ENCODE measurements at places on chromosomes 4 and X.

GRCh38 chr4:39526765-39527295 lies 409 bp downstream of the UGDH start:
- DNase-seq: no peak

GRCh38 chr4:148292686-148293085 lies 149.5 kb downstream of the NR3C2 start:
- DNase-seq: no peak

GRCh38 chr4:125266901-125267604 lies 47.7 kb upstream of the FAT4 start:
- DNase-seq: no peak

- no peak for DNase-seq
These were observed 6.9 kb downstream of the FABP2 start for GRCh38 chr4:119315036-119315435.

GRCh38 chr4:52822583-52822971 lies 39.5 kb upstream of the RASL11B start:
- DNase-seq: no peak

- DNase-seq: peak; percentile 30
These were observed 133.4 kb downstream of the ATG4A start for GRCh38 chrX:108224727-108225621.

DNA sequence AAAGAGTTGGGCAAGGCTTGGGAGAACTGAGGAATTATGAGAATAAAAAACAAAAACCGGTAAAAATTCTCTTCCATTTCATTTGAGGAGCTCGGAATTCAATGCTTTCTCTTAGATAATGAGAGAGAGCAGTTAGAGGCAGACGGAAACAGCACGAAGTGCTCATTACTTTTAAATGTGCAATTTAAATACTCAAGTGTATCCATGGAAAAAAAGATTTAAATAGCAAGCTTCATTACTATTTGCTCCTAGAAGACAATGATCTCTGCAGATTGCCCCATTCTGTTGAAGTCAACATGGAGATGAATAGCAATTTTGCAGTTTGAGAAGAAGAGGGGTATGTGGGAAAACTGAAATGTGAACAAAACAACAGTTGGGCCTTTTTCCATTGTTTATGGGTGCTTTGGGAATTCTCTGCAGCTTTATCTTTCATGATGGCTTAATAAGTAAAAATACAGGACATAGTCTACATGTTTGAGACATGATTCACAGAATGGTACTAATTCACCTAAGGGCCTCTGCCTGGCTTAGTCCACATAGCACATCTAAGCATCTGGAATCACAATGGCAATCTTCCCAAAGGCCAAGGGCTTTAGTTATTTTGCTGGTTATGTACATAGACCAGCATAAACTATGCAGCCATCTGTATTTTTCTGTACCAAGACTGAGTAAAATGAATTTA lies 512.7 kb upstream of the FAT1 start:
- no peak for DNase-seq

- DNase-seq: no peak
These were observed 611.0 kb upstream of the PABPC4L start for GRCh38 chr4:134812611-134813010.

GRCh38 chr4:101348367-101348827 lies 1.1 kb upstream of the PPP3CA start:
- DNase-seq: peak; percentile 17

DNA sequence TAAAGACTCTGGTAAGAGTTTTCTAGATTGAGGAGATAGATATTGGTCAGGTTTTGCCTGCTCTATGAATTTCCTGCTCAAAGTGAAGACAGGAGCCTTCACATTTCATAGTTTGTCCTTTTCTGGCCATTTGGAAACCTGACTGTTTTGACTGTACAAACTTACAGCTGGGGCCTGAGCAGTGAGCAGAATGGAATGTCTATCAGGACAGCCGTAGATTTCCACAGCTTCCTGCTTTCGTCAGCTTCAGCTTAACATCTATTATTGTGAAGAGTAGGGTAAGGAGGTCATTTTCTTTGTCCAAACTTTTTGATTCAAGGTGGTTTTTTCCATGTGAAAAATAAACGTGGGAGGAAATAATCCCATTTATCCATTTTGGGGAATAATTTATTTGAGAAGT lies 124.3 kb upstream of the DIPK2B start:
- no peak for DNase-seq

GRCh38 chr4:159027535-159027934 lies 75.3 kb upstream of the RAPGEF2 start:
- no peak for DNase-seq

DNA sequence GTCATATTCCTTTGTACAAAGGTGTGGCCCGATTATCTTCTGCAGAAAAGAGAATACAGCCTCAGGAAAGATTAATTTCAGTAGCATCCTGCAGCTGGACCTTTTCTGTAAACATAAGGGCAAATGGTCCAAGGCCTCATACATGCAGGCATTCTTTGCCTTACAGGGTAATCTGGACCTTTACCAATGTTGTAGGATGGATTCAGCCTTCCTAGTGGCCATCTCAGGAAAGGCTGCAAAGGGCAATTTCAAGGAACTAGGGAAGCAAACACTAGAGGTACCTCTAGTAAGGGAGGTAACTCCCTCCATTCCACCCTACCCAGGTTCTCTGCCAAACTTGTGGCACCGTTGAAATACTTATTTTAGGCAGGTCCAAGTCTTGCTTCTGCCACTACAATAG lies 43.0 kb downstream of the UGT2B28 start:
- DNase-seq: no peak

- no peak for DNase-seq
These were observed 152.7 kb downstream of the APBB2 start for GRCh38 chr4:41061482-41062185.

DNA sequence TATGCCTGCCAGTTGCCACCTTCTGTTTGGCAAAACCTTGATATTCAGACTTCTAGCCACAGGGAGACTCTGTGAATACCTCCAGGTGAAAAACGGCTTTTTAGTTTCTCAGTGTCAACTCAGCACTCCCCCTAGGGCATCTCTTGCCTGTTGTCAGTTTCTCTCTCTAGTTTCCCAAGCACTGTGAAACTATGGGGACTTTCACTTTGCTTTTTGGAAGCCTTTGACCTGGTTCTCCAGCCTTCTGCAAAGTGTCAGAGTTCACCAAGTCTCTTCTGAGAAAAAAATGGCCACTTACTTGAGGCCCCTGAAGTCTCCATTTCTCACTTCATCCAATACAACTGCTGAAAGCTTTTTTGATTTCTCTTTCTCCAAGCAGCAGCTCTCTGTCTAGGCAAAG lies 521.5 kb downstream of the INPP4B start:
- DNase-seq: no peak

GRCh38 chr4:32884198-32884597 lies 2164.0 kb downstream of the PCDH7 start:
- DNase-seq: no peak

DNA sequence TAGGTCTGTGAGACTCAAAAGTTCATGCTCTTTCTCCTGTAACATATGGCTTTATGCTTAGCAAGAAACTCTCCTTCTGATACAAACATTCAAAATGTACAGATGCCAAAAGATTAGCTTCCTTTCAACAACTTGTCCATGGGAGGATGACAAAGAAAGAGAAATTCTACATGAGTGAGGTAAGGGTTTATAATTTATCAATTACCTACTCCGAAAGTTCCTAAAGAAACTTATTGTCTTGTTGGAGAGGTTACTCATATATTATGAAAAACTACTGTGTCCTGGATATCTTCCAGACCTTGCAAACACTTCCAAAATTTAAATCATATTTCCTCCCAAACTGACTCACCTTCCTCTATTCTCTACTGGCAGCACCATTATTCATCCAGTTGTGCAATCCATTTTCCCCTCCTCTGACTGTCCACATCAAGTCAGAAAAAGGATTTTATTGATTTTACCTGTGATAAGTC lies 65.1 kb downstream of the ENPEP start:
- DNase-seq: no peak

DNA sequence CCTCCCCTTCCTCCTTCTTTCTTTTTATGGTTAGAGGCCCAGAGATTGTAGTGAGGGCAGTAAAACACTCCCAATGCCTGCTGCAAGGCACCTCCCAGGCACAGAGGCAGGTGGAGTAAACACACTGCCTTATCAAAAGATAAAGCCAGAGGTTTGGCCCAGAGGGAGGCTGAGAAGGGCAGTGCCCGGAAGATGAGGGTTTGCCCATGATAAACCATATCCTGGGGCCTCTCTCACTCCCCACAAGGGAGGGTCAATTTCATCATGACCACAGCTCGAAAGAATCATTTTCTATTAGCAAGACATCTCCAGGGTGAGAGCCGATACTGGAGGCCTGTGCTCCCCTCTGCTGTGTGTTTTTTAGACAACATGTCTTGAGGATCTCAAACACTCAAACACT lies 98.5 kb upstream of the FAM9C start:
- peak; percentile 15 for DNase-seq

GRCh38 chr4:138669479-138670315 lies 345.9 kb upstream of the NOCT start:
- no peak for DNase-seq

GRCh38 chrX:37608156-37608555 lies 36.7 kb downstream of the LANCL3 start:
- no peak for DNase-seq

DNA sequence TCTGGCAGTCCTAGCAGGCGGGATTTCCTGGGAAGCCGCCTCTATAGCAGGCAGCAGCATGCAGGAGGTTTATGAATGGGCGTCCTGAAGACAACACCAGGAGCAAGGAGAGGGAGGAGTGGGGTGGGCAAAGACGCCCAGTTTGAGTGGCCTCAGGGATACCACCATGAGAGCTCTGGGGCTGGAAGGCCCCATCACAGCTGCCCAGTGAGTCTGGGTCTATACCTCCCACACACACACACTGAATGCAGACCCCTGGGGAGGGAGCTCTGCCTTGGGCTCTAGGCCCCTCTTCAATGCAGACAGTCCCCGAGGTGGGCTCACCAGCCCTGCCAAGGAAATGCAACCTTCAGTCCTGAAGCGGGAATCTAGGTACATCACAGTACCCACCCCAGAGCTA lies 98.6 kb downstream of the AFAP1 start:
- no peak for DNase-seq

DNA sequence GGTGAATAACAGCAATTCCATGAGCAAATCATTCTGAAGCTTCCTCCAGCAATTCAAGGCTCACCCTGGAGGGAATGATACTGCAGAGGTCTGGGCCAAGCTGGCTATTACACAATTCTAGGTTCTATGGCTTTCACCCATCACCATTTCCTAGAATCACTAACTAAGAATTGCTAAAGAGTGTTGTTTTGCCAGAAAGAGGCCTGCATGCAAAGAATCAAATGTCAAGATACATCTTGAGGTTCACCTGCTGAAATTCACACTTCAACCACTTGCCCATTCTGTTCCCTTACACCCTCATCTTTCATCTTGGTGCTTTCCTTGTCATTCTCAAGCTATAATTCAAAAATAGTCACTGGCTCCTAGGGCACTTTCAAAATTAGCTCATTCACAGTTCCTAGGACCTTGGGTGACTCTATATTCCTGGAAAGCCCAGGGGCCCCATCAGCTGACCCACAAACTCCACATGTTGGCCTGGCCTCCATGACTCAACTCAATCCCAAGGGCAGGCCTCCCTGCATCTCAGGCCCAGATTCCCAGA lies 7.0 kb downstream of the APBB2 start:
- no peak for DNase-seq

DNA sequence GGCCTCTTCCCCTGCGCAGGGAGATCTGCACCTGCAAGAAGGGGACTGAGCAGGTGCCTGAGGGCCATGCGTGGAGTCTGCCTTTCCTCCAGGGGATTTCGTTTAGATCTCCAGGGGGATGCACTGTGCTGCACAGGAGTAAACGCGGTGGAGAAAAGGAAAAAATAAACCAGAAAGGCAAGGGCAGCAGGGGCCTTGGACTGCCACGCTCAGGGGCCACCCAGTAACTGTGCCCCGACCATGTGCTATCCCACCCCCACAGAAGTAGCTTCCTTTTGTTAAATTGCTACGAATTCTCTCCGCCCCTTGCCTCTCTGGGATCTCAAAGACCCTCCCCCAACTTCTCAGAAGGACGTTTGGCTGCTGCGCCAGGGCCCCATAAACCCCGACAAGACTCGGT lies 17.2 kb upstream of the HMX1 start:
- DNase-seq: no peak

DNA sequence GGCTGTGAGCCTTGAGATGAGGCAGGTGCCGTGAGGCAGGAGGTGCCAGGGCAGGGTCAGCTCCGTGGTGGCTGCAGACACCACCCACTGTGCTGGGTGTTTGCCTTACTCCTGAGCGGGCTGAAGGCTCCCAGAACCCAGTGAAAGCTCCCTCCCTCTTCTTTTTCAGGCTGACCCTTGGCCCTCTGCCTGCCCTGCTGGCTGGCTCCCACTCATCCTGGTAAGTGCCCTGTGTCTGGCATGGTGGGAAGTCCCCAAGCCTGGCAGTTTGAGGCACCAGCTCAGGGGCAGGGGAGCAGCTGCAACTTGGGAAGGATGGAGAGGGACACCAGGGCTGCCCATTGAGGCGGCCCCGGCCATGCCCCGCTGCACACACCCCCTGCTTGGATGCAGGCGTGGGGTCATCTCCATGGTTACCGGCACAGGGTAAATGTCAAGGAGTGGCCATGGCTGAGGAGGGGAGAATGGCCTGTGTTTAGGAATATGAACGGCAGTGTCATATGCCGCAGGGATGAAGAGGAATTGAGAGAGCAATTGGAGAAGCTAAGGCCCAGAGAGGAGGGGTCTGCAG lies 16.8 kb downstream of the SH3BP2 start:
- no peak for DNase-seq

GRCh38 chrX:11478026-11478425 lies 184.8 kb downstream of the AMELX start:
- DNase-seq: no peak

- no peak for DNase-seq
These were observed 70.8 kb downstream of the NPNT start for GRCh38 chr4:105966051-105966450.

DNA sequence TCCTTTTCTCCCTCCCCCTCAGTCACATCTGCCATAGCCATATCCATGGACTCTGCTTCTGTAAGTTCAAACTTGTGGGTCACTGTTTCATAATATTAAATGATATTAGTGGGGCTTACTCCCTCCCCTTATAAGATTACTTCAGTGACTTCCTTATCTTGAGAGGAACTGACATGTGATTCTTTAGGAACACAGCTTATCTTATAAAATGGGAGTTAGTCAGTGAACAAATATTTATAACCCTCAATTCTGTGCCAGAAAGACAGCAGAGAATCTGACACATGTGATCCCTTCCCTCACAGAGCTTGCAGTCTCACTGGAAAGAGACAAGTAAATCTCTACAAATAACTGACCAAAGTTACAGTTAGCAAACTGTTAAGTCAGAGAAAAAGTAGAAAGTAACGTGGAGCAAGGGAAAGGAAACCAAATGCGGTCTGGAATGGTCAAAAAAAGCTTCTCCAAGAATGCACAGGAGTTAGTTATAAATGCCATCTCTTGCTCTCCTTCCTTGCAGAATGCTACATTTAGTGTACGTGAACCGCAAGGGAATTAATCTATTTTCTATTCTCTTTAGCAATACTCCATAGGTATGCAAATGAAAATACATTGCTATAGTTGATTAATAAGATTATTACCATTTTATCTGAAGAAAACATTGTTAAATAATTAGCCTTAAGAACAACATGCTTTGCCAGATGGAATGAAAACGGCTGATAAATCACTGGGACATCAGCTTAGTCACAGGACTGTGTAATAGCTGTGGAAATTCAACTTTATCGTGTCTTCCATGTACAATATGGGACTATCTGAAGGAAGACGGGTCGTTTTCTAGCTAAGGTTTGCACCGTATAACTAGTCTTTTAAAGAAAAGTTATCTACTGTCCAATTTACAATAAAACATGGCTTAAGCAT lies 29.0 kb downstream of the SGMS2 start:
- no peak for DNase-seq

- DNase-seq: no peak
These were observed 103.9 kb upstream of the PAQR3 start for GRCh38 chr4:79043138-79043537.

GRCh38 chr4:94995684-94996394 lies 238.1 kb downstream of the BMPR1B start:
- no peak for DNase-seq
